ENCODE measurements at places on chromosomes 4 and X.

GRCh38 chrX:43165343-43165920 lies 387.5 kb upstream of the PPP1R2C start:
- DNase-seq = no peak

- no peak for DNase-seq
Observed at GRCh38 chr4:41303372-41304118, 46.8 kb downstream of the UCHL1 start.

- DNase-seq = no peak
Observed at GRCh38 chr4:1171311-1172227, 814 bp downstream of the SPON2 start.

- no peak for DNase-seq
Observed at GRCh38 chr4:77284036-77284435, 127.0 kb downstream of the CCNG2 start.

- no peak for DNase-seq
Observed at GRCh38 chrX:30141966-30142365, 73.4 kb upstream of the MAGEB2 start.

DNA sequence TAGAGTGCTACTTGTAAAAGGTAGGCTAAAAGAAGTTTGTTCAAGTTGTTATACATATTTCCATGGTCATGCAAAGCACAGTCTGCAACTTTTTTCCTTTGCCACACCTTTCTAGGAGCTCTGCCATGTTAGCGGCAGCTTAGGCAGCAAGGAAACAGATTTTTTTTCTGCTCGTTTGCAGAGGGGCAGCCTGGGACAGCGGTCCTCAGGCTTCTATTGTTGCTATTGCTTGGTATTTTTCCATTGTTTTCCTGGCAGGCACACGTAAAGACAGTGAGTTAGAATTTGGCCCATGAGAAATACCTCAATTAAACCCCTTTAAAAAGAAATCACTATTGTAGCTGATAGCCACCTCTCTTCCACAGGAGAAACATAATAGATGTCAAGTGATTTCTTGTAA lies 391.4 kb downstream of the SH2D1A start:
- no peak for DNase-seq

- DNase-seq = no peak
Observed at GRCh38 chr4:126265888-126266287, 951.1 kb downstream of the FAT4 start.

DNA sequence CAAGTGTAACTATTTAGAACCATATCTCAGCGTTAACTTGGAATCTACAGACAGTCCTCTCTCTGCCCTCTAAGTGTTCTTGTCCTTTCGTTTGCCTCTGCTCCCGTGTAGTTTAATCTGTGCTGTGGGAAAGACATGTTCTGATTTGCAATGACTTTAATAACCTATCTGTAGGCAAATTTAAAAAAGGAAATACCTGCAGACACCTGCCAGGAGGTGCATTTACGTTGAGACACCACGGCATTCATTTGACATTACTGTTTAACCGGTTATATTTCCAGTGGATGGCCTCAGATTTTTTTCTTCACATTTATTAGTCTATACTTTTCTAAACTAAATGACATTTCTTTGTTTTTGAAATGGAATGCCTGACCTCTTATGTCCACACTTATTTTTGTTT lies 997.9 kb upstream of the PCDH7 start:
- DNase-seq = no peak

DNA sequence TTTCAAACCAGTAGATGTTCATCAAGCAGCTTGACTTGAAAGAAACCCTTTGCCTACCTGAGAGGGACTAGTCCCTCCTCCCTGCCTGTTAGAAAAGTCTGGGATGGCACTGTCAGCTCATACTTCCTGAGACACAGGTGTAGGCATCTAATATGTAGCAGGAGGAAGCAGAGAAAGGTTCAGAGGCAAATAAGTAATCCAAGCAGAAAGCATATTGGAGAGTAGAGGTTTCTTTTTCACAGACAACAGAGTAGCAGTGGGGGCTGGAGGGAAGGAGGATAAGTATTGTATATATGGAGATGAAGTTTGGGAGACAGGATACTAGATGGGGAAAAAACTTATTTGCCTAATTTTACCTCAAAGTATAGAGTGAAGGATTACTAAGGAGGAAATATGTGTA lies 81.5 kb downstream of the FNIP2 start:
- no peak for DNase-seq

DNA sequence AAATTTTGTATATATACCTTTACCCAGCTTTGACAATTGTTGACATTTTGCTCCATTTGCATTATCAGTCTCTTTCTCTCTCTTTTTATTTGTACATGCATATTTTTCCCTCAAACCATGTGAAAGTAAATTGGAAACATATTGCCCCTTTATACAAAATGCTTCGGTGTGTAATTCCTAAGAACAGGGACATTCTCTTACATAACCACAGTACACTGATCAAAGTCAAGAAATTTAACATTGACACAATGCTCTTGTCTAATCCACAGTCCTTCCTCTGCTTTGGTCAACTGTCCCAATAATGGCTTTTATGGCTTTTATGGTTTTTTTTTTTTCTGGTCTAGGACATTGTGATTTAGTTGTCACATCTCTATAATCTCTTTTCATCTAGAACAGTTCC lies 9.5 kb upstream of the SMS start:
- no peak for DNase-seq

- DNase-seq = no peak
Observed at GRCh38 chr4:58166490-58166889, 1056.3 kb upstream of the IGFBP7 start.

DNA sequence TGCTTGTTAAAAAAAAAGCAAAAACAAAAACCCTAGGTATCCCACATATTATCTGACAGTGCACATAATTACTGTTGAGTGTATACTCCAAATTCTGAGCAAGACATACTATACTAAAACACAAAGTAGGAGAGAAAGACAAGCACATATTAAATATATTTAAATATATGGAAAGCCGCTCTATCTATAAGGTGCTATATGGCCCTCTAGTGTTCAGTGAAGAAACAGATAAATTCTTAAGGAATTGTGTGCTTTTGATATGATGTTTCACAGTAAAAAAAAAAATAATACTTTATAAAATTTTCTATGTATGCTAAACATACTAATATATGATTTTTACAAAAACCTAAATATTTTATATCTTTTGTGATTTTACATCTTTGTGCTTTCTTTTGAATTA lies 137.8 kb downstream of the FBXW7 start:
- DNase-seq = no peak

- no peak for DNase-seq
Observed at GRCh38 chrX:109830704-109831206, 97.7 kb upstream of the ACSL4 start.

GRCh38 chrX:41922431-41923151 lies 763 bp downstream of the CASK start:
- DNase-seq = peak; percentile 1

DNA sequence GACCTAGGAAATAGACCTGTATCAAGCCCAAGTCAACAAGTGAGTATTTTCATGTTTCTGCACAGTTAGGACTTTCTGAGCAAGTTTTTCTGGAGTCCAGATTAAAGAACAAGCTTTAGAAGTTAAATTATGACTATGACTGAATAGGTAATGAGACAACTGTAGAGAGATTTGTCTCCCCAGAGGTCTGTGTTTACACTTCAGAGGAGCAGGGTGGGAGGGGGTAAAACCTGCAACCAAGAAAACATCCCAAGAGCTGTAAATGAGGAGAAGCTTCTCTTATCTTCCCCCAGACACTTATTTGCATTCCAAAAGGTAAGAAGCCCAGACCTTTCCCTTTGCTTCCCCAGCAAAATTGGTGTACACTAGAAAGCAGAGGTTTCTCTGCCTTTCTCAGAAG lies 22.1 kb upstream of the CEP135 start:
- DNase-seq = no peak

GRCh38 chrX:114061226-114061625 lies 522.7 kb upstream of the HTR2C start:
- no peak for DNase-seq

GRCh38 chr4:137032222-137032621 lies 500.1 kb downstream of the PCDH18 start:
- DNase-seq = no peak

DNA sequence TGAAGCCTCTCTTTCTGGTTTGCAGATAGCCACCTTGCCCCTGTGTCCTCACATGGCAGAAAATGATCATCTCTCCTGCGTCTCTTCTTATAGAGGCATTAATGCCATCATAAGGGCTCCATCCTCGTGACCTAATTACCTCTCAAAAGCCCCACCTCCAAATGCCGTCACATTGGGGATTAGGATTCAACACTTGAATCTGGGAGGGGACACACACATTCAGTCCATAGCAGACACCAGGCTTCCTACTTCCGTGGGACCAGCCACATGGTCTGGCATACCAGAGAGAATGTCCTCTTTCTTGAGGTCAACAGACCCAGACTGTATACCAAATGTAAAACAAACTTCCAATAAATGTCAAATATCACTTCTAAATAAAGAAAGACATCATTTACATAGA lies 82.3 kb upstream of the S100G start:
- DNase-seq = no peak

GRCh38 chr4:17182888-17183287 lies 284.4 kb upstream of the LDB2 start:
- DNase-seq = no peak

DNA sequence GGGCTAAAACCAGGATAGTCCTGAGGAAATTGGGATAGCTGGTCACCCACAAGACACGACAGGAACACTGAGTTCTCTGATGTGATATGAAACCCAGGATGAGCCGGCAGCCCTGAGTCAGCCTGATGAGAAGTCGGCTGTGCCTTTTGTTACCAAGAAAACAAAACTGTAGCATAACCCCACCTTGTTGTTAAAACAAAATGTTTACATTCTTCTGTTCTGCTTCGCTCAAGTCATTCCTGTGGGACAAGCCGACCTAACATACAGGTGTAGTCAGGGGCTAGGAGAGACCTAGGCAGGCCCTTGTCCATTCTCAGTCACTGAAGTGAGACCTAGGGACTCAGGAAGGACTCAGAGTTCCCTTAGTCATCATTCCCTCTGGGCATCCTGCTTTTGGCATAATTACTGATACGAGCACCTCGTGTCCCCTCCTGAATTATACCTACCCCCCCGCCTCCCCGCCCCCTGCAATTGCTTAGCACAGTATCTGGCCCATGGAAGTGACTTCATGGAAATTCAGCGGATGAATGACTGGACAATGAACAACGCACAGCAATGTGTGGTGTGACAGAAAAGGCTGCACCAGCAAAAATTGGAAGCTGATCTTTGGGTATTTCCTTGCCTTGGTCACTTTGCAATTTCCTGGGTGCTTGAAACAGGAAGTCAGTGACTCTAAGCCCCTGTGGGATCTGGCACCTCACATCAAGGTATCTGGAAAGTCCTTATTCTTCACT lies 31.9 kb upstream of the TLR2 start:
- DNase-seq = no peak

- DNase-seq = no peak
Observed at GRCh38 chr4:182752158-182752910, 164.9 kb downstream of the DCTD start.

DNA sequence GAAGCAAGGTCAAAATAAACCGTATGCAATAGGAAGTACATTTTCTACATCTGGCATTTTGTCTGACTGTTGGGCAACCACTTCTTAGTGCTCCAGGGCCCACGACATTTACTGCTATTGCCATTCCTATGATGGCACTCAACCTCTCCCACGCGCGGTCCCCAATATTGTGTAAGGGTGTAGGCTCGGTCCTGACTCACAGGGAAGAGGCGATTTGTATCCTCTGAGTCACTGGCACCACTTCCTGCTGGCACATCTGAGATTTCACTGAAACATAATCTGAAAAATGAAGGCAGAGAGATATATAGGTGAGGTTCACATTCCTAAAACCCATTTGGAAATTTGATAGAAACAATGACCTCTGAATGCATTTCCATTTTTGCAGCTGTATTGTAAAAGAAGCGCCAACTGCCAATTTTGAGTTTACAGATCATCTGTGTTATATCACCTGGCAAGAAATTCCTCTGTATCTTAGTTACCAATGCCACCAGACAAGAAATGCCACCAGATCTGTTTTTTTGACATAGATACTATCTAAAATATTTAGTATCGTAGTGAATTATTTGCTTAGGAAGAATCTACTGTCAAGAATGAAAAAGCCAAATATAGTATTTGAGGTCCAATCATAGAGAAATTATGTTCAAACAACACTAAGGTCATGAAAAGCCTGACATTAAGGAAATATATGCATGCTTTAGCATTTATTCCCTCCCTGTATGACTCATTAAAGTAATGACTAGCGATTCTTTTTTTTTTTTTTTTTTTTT lies 9.8 kb downstream of the EREG start:
- no peak for DNase-seq

GRCh38 chr4:73883306-73883705 lies 14.1 kb downstream of the CXCL1 start:
- DNase-seq = no peak

- no peak for DNase-seq
Observed at GRCh38 chrX:109880629-109881028, 122.3 kb upstream of the TMEM164 start.

DNA sequence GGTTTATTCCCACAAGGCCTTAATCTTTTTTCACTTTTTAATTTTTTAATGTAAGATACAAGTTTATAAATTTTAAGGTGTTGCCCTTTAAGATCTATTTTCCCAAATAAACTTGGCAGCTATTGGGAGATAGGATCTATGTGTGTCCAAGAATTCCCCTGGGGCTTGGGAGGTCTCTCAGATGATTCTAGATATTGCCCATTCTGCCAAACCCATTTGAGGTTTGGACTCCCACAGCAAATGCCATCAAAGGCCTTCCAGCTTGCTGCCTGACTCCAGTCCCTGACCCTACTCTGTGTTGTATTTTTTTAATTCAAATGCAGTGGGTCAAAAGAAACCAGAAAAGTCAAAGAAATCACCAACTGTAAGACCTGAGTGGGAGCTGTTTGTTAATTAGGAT lies 120.0 kb upstream of the CHRDL1 start:
- no peak for DNase-seq

DNA sequence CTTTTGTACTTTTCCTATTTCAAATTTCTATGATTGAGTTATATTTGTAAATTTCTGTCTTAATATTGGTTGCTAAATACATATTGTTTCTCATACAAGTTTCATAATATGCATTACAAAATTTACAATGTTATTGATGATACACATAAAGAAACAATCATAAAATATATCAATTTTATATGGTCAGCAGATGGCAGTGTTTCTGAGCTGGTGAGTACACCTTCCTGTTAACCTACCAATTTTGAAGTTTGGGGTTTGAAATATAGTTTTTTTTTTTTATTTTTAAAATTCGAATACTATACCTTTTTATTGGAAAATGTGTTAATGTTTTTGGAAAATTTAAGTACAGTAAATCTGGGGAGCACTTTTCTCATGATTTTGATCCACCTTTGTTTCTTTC lies 1953.1 kb upstream of the ADGRL3 start:
- no peak for DNase-seq

All from stimulated activated CD8-positive, alpha-beta memory T cell treated with anti-CD3 and anti-CD28 coated beads, Interleukin-15, amount 100 ng/mL, for 4 hours (primary cell).